Frontal cortex (tissue), 4 donors: ENCODE measurements at places on chromosomes 13 and 19.

DNA sequence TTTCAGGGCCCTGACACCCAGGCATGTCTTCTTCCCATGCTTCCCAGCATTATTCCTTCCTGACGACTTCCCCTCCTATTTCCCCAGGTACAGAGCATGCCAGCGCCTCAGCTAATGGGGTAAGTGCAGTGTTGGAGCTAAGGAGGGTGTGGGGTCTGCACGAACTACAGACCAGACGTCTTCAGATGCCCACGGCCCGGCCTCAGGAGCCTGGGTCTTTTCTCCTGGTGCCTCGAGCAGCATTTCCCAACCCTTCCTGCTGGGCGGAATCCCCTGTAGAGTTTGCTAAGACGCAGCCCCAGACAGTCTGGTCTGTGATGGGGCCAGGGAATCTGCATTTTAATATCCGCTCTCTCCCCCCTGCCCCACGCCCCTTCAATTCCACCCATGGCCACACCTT, 10.1 kb upstream of the CEACAM19 start:
- no peak for DNase-seq

DNA sequence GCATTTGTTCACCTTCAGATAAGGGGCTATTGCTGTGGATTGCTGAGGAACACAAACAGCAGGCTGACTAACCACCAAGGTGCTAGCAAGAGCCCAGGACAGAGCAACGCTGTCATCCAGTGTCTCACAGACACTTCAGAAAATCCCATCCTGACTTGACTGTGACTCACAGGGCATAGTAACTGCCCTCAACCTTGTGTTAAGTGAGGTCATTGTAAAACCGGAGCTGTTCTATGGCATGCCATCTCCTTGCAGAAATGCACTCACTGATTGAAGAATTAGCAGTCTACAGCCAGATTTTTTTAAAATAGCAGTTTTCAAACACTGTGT, 51.1 kb downstream of the TNFRSF19 start:
- no peak for DNase-seq

DNA sequence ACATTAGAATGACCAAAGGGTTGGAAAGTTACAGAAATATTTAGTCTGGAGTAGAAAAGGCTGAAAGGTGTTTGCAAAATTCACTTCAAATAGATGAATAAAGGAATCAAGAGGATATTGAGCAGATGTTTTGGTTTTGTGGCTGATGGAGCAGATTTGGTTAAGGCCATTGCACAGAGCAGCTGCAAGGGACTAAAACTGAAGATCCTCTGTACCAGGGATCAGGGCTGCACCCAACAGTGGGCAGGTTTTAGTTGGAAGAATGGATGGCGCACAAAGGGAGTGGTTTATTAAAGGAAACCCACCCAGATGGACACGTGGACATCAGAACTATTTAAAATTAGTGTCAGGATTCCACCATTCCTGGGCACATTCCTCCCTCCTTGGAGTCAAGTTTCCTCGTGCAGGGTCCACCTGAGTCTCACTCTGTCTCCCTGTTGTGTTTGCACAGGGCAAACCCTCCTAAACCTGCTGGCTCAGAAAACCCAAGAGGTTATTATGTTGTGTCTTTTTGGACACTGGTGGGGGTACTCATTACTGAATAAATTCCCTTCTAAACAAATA, 9.2 kb upstream of the UBAC2 start:
- no peak for DNase-seq

- DNase-seq: no peak
Observed at GRCh38 chr13:39415008-39415802, 187.8 kb downstream of the LHFPL6 start.

GRCh38 chr19:9808855-9809824, 9.7 kb downstream of the FBXL12 start:
- no peak for DNase-seq

GRCh38 chr19:21765151-21765550, 2.2 kb downstream of the ZNF100 start:
- DNase-seq: no peak

DNA sequence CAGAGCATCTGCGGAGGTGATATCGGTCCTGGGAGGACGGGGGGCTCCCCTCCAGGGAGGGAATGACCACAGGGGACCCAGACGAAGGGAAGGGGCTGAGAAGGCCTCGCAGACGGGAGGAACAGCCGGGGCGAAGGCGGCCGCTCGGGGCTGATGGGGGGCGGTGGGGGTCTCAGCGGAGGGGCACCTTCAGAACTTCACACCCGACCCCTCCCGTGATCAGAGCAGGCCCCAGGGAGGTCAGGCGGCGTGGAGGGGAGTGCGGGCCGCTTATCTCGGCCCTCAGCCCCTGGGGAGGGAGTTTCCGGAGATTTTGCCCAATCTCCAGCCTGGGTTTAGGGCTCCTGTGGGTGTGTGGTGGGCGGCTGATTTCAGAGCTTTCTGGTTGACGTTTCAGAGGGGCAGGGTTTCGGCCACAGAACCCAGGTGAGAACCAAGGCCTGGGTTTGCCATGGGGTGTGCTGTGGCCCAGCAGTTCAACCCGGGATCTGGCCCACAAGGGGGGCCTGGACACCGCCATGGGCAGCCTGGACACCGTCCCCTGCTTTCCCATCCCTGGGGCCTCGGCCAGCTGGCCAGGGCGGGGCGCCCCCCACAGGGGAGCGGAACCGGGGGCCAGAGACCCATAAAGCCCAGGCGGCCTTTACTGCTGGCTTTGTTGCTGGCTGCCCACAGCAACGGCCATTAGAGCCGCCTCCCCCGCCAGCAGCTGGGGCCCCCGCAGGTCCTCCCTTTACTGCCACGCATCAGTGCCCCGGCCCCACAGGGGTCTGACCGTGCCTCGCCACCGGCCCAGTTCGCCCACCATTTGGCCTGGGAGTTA, 29.0 kb downstream of the ARID3A start:
- DNase-seq: no peak

DNA sequence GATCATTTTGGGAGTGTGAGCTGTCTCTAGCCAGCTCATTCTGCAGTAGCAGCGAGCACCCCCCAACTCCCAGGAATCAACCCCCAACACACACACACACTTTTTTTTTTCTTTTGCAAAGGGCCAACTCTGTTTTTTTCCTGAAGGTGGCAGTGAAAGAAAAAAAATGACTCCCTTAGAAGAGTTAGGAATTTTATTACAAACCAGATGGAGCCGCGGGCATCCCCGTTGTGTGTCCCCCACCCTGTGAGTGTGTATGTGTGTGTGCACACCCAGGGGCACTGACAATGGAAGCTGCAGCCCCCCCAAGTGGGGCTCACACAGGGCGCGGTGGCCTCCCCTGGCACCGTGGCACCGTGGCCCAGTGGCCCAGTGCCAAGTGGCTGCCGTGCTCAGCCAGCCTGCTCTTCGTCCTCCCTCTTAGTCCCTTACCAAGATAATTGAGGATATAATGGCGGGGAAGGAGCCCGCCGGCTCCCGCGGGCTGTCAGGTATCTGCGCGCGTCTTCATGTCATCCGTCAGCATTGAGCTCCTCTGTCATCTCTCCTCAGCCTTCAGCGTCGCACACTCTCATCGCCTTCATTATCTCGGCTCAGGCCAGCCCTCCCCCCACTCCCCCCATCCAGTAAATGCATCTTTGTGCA, 314.1 kb downstream of the ZNF536 start:
- DNase-seq: no peak

GRCh38 chr19:47896019-47896418, 9.9 kb upstream of the SULT2A1 start:
- DNase-seq: no peak

GRCh38 chr19:6813659-6814058, 41.2 kb downstream of the VAV1 start:
- no peak for DNase-seq

GRCh38 chr13:69547780-69548179, 559.8 kb upstream of the ATXN8OS start:
- no peak for DNase-seq

- DNase-seq: no peak
Observed at GRCh38 chr13:41785402-41786172, 175.3 kb downstream of the VWA8 start.

GRCh38 chr13:30412346-30412745, 9.9 kb upstream of the UBE2L5 start:
- DNase-seq: no peak

DNA sequence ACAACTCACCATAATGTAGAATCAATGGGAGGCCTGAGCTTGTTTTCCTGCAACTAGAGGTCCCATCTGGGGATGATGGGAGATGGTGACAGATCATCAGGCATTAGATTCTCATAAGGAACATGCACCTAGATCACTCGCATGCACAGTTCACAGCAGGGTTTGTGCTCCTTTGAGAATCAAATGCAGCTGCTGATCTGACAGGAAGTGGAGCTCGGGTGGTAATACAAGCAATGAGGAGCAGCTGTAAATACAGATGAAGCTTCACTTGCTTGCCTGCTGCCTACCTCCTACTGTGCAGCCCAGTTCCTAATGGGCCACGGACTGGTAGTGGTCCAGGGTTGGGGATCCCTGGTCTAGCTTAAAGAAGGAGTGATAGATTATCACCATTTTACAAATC, 33.0 kb downstream of the KPNA3 start:
- DNase-seq: no peak

DNA sequence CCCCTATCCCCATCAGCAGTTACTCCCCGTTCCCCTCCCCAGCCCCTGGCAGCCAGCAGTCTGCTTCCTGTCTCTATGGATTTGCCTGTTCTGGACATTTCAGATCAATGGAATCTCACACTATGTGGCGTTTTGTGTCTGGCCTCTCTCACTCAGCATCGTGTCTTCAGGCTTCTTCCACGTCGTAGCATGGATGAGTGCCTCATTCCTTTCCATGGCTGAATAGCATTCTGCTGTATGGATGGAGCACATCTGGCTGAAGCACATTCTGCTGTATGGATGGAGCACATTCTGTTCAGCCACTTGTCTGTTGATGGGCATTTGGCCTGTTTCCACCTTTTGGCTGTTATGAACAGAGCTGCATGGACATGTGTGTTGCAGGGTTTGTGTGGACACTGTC, 29.5 kb downstream of the CRTC1 start:
- no peak for DNase-seq

GRCh38 chr13:51541809-51542258, 42.4 kb upstream of the WDFY2 start:
- no peak for DNase-seq

- DNase-seq: no peak
Observed at GRCh38 chr13:45368571-45368970, 27.6 kb upstream of the TPT1 start.

GRCh38 chr13:37701972-37702371, 103.4 kb upstream of the POSTN start:
- no peak for DNase-seq

DNA sequence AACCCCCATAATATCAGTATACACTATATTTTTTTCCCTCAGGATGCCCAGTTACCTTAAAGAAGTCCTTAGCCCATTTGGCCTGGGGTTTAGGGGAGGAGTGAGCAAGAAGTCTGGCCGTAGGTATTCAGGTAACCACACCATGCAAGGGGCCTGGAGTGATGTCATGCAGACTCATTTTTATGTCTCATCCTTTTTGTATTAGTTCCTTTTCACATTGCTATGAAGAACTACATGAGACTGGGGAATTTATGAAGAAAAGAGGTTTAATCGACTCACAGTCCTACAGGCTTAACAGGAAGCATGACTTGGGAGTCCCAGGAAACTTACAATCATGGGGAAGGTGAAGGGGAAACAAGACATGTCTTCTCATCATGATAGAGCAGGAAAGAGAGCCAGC, 12.2 kb downstream of the TPP2 start:
- DNase-seq: no peak

DNA sequence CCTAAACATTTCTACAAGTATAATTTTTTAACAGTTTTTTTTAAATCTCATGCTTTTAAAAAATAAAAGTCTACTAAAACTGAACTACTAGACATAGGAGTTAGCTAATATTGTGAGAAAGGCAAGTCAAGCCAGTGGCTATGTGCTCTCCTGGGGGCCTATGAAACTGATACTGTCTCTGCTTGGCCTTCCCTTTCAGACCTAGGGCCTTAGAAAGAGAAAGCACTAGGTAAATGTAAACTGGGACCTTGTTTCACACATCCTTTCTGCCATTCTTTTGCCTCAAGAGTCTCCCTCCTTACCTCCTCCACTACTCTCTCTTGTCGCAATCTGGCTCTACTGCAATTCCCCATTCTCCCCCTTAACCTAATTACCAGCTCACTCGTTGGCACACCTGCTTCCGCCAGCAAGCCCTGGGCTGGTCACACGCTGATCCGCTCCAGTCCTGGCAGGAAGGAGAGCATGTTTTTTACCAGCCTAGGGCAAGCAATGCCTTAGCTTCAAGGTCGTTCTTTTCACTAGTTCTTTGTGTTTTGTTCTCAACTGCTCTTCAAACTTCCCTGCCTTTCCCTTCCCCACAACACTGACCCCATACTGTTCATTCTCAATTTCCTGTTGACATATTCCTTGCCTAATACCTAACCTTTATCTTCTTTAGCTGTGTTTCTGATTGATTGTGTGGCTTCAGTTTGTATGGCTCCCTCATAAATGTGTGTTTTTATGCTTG, 23.1 kb downstream of the TBC1D4 start:
- no peak for DNase-seq

GRCh38 chr13:105904034-105904742, 631.3 kb downstream of the EFNB2 start:
- DNase-seq: no peak

GRCh38 chr13:108306860-108307259, 37.3 kb downstream of the TNFSF13B start:
- DNase-seq: no peak

DNA sequence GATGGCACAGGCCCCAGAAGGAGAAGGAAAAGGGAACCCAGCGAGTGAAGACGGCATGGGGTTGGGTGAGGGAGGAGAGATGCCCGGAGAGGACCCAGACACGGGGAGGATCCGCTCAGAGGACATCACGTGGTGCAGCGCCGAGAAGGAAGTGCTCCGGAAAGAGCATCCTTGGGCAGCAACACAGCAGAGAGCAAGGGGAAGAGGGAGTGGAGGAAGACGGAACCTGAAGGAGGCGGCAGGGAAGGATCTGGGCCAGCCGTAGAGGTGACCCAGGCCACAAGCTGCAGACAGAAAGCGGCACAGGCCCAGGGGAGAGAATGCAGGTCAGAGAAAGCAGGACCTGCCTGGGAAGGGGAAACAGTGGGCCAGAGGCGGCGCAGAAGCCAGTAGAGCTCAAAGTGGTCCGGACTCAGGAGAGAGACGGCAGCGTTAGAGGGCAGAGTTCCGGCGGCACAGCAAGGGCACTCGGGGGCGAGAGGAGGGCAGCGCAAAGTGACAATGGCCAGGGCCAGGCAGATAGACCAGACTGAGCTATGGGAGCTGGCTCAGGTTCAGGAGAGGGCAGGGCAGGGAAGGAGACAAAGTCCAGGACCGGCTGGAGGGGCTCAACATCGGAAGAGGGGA, 1.1 kb downstream of the PPP1R12C start:
- DNase-seq: peak; percentile 84

DNA sequence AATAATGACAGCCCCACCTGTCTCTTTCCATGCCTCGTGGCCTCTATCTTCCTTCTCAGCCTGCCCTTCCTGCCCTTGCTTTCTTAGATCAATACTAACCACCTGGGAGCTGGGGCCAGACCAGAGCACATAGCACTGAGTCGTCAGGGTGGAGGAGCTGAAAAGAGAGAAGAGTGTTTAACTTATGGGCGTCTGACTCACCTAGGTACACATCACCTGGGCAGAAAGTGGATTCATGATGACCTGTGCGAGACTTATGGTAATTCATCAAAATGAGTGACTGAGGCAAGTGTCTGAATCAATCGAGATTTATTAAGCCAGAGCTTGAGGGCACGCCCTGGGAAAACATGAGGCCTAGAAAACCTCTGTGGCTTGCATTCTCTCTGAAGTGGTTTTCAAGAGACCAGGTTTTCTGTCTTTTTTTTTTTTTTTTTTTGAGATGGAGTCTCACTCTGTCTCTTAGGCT, 19.2 kb downstream of the CEACAM6 start:
- DNase-seq: no peak

- no peak for DNase-seq
Observed at GRCh38 chr19:17977021-17977420, 10.1 kb downstream of the KCNN1 start.
